GM04503 (cell line): ENCODE measurements at places on chromosomes 16 and 17.

DNA sequence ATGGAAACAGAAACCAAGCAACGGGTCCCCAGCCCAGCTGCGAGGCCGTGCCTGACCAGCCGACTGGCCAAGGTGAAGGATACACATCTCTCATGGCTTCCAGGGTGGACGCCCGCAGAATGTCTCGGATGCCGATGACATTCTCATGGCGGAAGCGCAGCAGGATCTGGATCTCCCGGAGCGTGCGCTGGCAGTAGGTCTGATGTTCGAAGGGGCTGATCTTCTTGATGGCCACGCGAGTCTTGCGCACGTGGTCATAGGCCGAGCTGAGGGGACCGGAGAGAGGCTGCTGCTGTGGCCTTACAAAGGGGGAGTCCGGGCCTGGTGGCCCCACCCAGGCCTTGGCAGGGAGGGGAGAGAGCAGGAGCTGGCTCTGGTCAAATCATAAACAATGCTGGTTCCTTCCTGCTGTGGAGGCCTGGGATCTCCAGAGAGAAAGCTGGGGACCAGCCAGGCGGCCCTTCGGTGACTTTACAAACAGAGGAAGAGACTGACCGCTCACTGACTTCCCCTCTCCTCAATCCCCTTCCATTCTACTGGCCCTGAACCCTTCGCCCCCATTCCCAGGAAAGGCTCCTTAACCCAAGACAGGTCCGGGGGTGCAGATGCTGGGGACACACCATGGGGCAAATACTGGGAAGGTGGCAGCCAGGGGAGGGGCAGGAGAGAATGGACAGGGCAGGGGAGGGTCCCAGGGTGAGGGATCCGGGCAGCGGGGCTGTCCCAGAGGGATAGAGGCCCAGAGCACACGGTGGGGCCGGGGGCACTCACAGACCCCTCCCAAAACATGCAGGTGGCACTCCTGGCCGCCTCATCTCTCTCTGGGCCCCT is 1.1 kb downstream of the MAPK3 start:
- DNase-seq = no peak

DNA sequence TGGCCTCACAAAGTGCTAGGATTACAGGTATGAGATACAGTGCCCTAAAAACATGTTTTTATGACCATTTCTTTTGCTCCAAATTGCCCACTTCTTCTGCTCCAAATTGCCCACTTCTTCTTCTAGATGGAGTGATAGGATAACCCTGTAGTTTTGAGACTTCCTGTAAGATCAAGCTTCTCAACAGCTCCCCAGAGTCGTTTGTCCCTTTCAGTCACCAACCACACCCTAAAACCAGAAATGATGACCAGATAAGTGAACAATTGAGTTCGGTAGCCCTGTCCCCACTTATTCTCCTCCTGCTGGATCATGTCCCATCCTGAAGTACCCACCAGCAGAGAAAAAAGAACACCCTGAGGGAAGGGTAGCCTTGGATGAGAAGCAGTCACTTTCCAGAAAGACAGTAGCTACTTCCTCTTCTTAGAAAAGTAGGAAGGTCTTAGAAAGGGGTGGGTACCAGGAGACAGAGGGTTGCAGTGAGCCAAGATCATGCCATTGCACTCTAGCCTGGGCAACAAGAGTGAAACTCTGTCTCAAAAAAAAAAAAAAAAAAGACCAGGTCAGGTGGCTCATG is 2.5 kb downstream of the ODAD4 start:
- DNase-seq = no peak

DNA sequence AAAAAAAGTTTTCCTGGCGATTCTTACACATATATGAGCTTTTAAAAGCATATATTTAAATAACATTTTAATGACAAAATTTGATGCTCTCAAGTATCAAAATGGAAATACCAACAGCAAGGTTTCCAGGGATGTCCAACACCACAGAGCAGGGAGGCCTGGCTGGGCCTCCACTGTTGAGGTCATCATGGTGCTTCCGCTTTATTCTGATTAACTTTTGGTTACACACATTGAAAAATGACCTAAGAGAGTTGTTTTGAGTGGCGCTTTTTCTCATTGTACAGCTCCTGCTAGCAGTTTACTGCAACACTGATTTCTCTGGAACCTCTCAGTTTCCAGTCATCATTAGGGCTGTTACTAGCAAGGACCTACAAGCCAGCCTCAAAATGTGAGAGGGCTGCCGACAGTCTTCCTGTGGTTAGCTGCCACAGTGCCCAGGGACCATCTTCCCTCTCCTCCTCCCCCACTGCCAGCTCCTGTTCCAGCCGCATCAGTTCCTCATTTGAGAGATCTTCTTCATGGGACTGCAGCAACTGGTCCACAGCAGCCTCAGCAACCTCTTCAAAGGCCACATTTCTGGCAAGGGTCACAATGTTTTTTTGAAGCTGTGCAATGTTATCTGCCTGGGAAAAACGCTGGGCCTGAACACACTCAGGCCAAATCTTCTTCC is 21.3 kb downstream of the DEF8 start:
- DNase-seq = no peak

GRCh38 chr16:26335236-26335853 is 643.6 kb downstream of the HS3ST4 start:
- DNase-seq = no peak

DNA sequence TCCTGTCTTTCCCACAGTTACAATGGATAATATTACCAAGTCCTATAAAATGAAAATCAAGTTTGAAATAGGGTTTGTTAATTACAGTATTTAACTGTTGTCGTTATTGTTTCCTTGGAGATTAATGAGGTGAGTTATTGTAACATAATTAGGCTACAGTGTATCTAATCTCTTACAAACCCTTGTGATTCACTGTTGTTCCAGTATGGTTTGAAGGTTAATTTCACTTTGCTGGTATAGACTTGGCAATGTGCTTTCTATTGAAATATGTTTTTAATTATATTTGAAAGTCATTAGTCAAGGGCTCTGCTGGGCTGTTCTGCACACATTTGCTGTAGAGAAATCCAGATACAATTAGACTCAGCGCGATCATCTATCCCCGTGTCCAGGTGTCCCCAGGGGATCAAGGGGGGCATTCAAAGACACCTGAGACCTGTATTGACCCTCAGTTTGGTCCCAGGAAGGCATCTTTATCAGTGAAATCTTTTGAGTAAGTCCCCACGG is 624.6 kb upstream of the EEF2KMT start:
- no peak for DNase-seq

GRCh38 chr17:43953746-43954145 is at the start of gene PYY:
TSS of gene PYY (minus strand) at chr17:43953940. CDS start at chr17:43953483, 457 bp downstream.
- no peak for DNase-seq

- DNase-seq = no peak
Measured at GRCh38 chr17:55988861-55989260, 164.4 kb upstream of the ANKFN1 start.

GRCh38 chr17:55654821-55655220 is 67.8 kb downstream of the TMEM100 start:
- no peak for DNase-seq

DNA sequence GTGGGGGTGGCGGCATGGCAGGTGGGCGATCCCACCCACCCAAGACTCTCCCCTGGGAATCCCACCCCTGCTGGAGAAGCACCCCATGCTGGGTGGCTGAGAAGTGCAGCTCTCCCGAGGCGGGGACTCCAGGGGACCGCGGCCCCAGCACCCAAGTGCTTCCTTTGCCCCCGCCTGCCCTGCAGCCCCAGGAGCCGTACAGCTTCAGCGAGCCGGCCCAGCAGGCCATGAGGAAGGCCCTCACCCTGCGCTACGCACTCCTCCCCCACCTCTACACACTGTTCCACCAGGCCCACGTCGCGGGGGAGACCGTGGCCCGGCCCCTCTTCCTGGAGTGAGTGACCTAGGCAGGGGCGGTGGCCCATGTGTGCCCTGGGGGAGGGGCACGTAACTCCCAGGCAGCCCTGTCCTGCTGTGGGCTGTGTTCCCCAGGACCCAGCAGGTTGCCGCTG is 11.7 kb downstream of the GAA start:
- no peak for DNase-seq

DNA sequence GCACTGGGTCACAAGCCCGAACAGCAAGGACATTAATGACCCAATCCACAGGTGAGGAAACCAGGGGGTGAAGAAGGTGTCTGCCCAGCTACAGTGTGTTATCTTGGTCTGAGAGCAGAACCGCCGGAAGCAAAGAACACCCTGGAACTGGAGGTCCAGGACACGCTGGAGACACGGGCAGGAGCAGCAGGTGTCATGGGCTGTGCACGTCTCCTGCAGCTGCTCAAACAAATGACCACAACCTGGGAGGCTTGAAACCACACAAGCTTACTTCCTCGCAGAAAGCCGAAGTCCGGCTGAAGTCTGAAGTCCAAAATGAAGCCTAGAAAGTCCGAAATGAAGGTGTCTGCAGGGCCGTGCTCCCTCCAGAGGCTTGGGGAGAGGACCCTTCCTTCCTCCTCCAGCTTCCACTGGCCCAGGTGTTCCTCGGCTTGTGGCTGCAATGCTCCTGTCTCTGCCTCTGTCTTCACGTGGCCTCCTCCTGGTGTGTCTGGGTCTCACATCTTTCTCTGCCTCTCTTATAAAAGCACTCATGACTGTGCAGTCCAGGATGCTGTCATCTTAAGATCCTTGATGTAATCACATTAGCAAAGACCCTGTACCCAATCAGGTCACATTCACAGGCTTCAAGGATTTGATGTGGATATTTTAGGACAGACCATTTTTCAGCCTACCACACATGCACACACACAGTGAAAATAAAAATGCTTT is 351.2 kb downstream of the C16orf95 start:
- no peak for DNase-seq

DNA sequence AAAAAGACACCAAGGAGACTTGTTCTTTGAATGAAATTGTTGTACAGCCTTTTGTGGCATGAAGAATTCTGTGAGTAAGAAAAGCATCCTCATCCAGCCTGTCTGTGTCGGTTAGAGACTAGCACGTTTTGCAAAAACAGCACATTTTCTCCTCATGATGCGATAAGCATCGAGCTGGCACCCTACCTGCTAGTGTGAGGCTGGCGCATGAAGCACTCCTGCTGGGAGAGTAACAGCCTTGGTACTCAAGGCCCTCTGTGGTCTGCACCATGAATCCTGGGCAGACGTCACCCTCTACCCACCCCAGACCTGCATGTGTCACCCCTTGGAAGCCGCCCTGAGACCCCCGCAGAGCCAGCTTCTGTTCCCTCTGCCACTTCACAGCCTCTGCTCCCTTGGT is 92.6 kb upstream of the TMEM132E start:
- no peak for DNase-seq

DNA sequence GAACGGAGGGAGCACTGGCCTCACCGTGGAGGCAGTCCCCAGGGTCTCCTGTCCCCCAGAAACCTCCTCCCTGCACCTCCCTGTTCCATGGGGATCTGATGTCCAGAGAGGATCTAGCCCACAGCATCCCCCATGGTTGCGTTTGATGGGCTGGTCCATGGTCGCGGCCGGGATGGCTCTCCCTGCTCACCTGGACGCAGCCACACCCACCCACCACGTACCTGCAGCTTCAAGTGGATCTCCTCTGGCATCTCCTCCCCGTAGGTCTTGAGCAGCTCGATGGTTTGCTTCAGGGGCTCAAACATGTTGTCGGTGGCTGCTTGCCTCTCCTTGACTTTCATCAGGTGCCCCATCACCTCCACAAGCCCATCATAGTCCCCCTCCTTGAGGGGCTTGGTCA is 47.9 kb downstream of the DNAH17 start:
- no peak for DNase-seq

- DNase-seq = no peak
Measured at GRCh38 chr17:60586288-60586974, 13.6 kb upstream of the PPM1D start.
